ENCODE measurements at places on chromosomes 5 and 9. TPM values are rescaled to one million over a fixed set of nuclear protein-coding genes. Genes with fewer than 3 reads are reported as not detected.

- DNase-seq, result no peak
These were observed 25.7 kb downstream of the RC3H2 start for GRCh38 chr9:122879443-122879842.

GRCh38 chr5:35308421-35308820 lies 78.1 kb upstream of the PRLR start:
- no peak for DNase-seq

FRMD3 gene
- 42.4 TPM for total RNA-seq

DNA sequence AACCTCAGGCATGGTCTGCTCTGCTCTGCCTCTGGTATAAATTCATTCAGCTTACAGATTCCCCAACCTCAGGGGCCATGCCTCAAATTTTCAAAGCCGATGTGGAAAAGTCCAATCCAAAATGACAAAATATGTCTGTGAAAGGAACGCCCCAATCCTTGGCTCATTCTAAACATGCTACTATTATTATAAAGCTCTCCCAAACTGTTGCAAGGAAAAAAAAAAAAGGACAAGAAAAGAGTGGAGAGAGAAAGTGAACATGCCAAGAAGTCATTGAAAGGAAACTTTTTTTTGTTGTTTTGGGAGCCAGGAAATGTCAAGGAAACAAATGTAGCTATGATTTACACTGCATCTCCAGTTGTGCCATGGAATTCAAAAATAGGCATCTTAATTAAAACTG lies 3.8 kb downstream of the COL23A1 start:
- DNase-seq, result no peak

DNA sequence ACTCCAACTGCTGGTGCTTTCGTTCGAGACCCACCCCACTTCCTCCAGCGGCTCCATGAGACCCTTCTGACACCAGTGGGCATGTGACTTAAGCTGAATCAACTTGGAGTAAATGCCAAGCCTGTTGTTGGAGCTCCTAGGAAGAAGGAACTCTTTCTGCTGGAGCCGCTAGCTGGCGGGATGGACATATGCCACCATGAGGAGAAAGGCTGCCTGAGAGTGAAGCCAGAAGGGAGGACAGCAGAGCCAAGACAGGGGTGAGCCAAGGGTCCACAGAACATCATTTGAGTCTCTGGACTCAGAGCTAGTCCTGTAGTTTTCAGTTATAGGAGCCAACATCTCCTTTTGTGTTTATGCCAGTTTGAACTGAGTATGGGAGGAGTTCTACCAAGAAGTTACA lies 35.9 kb downstream of the ANXA6 start:
- no peak for DNase-seq

DNA sequence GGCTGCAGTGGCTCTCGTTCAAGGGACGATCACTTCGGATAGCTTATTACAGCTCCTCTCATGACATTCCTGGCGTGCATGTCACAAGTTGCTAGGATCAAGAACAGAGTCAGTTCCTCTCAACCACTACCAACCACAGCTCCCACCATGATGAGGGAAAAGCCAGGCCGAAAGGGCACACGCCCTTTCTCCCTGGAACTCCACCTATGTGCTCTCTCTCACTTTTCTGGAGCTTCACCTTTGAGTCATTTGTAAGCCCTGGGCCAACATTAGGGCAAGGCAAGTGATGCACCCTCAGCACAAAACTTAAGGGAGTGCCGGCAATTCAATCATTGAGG lies 1.6 kb downstream of the SPACA9 start:
- no peak for DNase-seq

- no peak for DNase-seq
These were observed 205.7 kb downstream of the NTRK2 start for GRCh38 chr9:84875193-84875592.

CD74 gene
- total RNA-seq, result 2,006 TPM

DNA sequence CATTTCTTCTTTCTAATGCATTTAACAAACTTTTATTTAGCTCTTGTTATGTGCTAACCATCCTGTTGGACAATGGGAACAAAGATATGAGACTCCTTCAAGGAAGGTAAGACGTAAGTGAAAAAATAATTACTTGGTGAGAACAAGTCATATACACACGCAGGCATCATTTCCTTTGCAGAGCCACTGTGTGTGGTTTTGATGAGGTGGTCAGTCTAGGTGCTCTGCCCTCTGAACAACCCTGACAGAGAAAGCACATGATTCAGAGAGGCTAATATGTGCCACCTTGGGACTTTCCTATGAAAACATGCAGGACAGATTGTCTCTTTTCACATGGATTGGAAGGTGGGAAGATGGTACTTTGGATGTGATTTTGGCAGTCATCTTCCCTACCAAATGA lies 1162.5 kb upstream of the DMAC1 start:
- no peak for DNase-seq

SPOCK1 gene
- total RNA-seq, result 4.2 TPM

GRCh38 chr5:131368866-131369265 lies 105.0 kb downstream of the CDC42SE2 start:
- no peak for DNase-seq

DNA sequence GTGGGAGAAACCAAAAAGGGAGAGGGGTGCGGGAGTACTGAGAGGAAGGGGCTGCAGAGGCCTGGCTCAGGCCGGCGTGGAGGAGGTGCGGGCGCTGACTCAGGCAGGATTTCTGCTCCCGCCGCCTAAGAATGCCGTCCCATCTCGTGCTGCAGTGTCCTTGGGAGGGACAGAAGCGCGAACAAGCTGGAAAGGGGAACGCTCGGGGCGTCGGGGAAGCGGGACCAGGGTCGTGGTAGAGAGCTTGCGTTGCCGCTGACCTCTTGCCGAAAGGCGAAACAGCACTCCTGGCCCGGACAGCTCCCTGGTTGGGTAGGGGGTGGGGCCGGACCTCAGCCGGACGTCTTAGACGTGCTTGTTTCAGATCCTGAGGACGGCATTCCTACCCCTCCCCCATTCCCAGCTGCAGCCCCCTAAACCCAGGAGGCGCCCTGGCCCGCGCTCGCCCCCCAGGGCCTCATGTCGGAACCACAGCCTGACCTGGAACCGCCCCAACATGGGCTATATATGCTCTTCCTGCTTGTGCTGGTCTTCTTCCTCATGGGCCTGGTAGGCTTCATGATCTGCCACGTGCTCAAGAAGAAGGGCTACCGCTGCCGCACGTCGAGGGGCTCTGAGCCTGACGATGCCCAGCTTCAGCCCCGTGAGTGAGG lies 1.1 kb downstream of the RELL2 start:
- DNase-seq, result peak; percentile 83
